OCI-LY7 (cell line): ENCODE measurements at places on chromosomes 11 and 22.

DNA sequence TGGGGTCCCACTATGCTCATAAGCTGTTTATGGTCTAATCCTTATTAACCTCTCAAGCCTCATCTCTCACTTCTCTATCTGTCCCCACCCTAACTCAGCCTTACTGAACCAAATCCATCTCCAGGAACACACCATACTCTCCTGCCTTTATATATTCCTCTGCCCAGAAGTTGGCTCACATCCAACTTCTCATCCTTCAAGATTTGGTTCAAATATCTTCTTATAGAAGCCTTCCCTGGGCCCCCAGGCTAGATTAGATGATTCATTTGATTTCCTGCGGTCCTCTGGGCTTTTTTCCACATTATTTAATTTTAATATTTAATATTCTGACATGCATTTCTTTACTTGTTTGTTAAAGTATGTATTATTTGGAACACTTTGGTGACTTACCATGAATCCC lies 23.2 kb downstream of the MEI1 start:
- DNase-seq, result no peak

- DNase-seq, result peak; percentile 7
These were observed 25.0 kb upstream of the TMPRSS5 start for GRCh38 chr11:113730887-113731726.

- no peak for DNase-seq
These were observed 25.7 kb upstream of the BLID start for GRCh38 chr11:122141725-122142124.

- no peak for DNase-seq
These were observed 837.3 kb downstream of the TBC1D22A start for GRCh38 chr22:47599753-47600152.

- no peak for DNase-seq
These were observed 6.1 kb upstream of the ASCL3 start for GRCh38 chr11:8948886-8949285.

- DNase-seq, result no peak
These were observed 29.7 kb upstream of the PICK1 start for GRCh38 chr22:38027487-38027886.

GRCh38 chr22:35783943-35784614 lies 66.4 kb downstream of the APOL5 start:
- no peak for DNase-seq

DNA sequence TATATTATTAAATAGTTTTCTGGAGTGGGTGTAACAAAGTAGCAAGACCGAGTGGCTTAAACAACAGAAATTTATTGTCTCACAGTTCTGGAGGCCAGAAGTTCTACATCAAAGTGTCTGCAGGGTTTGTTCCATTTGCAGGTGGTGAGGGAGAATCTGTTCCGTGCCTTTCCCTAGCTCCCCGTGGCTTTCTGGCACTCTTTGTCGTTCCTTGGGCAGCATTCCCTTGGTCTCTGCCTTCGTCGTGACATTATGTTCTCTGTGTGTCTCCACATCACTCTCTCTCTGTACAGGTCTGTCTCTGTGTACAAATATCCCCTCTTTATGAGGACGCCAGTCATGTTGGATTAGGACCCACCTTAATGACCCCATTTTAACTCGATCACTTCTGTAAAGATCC lies 38.2 kb downstream of the LDLRAD3 start:
- DNase-seq, result no peak

- peak; percentile 14 for DNase-seq
These were observed 141.1 kb downstream of the RCN1 start for GRCh38 chr11:32231909-32232493.

- DNase-seq, result no peak
These were observed 12.5 kb downstream of the KMT5B start for GRCh38 chr11:68200639-68201038.

GRCh38 chr22:17870407-17870806 lies 96.1 kb upstream of the BID start:
- DNase-seq, result no peak

- peak; percentile 65 for DNase-seq
These were observed 489.4 kb downstream of the KCNA4 start for GRCh38 chr11:29527391-29527936.

- DNase-seq, result no peak
These were observed 74.0 kb downstream of the ADAMTS15 start for GRCh38 chr11:130522284-130522961.

DNA sequence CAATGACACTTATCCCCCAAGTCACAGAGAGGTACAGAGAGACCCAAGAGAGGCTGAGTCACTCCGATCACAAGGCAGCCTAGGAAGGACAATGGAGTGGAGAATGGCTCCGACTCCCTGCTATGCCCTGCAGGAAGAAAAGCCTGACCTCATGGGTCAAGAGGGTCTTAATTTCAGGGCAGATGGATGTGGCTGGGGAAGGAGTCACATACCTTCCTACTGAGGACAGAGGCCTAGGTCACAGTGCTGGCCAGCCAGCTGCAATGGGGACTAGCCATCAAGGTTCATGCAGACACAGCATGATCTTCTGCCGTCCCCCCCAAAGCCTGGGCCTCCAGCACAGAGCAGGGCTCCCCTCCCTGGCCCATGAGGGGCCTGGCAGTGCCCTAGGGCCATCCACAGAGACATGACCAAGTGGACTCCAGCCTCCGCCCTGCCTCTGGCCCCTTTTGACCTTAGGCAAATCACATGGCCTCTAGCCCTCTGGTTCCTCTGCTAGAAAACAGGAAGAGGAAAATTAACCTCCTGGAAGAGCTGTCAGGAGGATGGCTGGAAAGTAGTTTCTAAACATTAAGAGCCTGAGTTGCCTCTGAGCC lies 1.8 kb downstream of the ARRB1 start:
- no peak for DNase-seq

DNA sequence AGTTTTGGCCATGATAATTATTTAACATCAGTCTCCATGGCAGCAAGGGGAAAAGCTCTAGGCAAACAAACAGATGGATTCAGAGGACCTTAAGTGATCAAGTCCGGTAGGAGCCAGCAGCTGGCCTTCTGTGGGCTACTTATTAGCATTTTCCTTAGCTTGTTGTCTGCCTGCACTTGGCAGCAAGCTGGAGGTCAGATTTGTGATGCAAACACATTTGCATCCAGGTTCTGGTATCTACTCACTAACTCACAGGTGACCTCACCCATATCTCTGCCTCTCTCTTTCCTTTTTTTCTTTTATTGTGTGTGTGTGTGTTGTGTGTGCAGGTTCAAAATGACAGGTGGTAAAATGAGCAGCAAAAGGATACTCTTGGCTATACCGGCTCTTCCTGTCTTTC lies 32.3 kb downstream of the ARHGAP42 start:
- no peak for DNase-seq

GRCh38 chr11:2207773-2208621 lies 36.4 kb upstream of the TH start:
- DNase-seq, result no peak

GRCh38 chr11:32400196-32400595 lies 35.1 kb downstream of the WT1 start:
- no peak for DNase-seq

- DNase-seq, result peak; percentile 6
These were observed 689 bp downstream of the RAB39A start for GRCh38 chr11:107928767-107929507.

- no peak for DNase-seq
These were observed 26.3 kb downstream of the SYTL2 start for GRCh38 chr11:85784480-85785265.

- DNase-seq, result no peak
These were observed 25.8 kb downstream of the KCNQ1OT1 start for GRCh38 chr11:2673871-2674471.

- no peak for DNase-seq
These were observed 607 bp downstream of the MRPL11 start for GRCh38 chr11:66437979-66438503.

DNA sequence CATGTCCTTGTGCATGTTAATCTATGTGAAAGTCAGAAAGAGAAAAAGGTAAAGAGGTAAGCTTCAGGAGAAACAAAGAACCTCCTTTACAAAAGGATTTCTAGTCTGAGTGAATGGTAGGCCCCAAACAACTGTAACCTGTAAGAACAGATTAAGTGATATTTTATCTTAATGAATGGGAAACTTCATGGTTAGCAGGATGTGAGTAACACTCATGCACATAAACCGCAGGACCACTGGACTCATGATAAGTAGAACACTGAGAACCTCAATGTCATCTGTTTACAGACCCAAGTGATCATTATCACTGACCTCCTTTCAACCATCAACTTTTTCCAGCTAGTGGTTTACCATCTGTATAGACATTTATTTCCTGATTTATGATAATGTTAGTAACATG lies 19.9 kb downstream of the OR8G5 start:
- DNase-seq, result no peak

GRCh38 chr11:86955361-86956120 lies at the start of gene FZD4:
Gene FZD4 (minus strand): TSS chr11:86955395. CDS start chr11:86955085, 310 bp downstream.
- peak; percentile 28 for DNase-seq

GRCh38 chr11:100573911-100574513 lies 113.1 kb upstream of the ARHGAP42 start:
- DNase-seq, result no peak

DNA sequence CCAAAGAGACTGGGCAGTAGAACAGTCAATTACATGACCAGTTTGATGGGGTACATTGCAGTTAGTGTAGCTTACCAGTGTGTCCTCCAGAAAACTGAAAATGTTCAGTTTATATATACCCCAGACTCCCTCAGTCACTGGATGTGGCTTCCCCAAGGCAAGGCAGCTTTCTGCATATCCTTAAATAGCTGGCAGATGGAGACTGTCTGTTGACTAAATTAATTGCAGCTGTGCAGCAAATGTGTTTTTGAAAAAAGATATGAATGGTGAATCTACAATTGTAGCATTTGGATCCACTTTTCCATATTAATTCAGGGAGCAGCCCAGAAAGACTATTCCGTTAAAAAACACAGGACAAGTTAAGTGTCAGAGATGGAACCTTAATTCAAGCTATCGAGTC lies 565.1 kb upstream of the CCDC179 start:
- no peak for DNase-seq

GRCh38 chr22:49466878-49467595 lies 360.6 kb downstream of the BRD1 start:
- peak; percentile 54 for DNase-seq

DNA sequence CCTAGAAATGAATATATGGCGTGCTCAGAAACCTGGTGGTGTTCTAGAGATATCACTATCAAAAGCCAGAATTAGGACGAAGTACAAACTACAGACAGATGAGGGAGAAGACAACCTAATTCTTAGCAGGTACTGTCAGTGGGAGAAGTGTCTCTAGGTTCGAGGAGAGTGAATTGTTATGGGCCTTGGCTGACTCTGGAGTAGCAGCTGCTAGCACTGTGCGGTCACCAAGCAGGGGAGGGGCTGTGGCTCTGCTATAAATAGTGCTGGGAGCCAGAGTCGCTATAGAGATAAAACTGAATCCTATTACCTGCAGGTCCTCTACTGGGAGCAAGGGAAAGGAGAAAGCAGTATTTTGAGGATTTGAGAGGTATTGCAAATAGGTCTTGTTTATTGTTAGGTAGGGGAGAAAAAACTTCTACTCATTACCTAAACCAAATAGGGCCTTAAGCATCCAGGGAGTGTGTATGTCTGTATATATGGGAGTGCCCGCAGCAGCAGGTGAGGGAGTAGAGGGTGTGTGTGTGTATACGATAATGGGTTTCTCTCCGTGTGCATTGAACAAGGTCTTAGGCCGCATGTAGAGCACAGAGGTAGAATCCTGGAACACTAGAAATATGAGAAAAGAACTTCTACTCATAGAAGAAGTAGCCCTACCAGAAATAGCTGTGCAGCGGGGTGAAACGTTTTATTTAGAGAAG lies 2.2 kb downstream of the MADD start:
- peak; percentile 43 for DNase-seq
